Stimulated activated CD4-positive, alpha-beta T cell treated with anti-CD3 and anti-CD28 coated beads, TNF-alpha, amount 100 ng/mL, for 24 hours (primary cell): ENCODE measurements at places on chromosomes 2 and 18.

- no peak for DNase-seq
Observed at GRCh38 chr2:102940684-102941083, 178.9 kb downstream of the TMEM182 start.

GRCh38 chr2:229401171-229401865 lies 130.2 kb upstream of the PID1 start:
- no peak for DNase-seq

DNA sequence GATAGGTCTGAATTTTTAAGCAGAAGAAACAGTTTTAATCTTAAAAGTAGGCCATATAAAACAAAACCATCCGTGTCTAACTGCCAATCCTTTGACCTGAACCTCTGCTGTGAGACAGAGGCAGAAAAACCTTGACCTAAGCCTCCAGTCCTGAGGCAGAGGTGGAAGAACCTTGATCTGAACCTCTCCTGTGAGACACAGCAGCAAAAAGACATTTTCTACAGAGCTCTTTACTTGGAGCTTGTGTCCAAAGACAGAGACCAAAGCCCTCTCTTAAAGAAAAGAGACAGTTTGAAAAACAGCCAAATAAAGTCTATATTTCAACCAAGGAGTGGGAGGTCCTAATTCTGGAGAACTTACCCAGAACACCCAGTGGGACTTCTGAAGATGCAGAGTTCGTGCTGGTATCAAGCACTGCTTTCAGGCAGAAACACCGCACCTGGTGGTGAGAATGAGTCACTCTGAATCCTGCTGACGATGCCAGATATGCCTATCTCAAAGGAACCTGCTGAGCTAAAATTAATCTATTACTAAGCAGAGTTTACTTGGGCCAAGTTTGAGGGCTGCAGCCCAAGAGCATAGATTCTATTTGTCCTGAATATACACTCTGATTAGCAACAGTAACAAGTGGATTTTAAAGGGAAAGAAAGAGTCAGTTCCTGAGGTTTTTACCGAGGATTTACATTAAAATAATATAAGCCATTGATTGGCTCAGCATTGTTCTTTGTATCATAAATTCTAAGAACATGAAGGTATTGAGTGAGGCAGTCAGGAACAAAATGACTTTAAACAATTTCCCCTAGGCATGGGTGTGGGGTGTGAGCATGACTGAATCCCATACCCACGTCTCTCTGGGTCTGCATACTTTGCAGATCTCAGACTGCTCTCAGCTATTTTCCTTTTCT lies 806.4 kb downstream of the TRIB2 start:
- no peak for DNase-seq

DNA sequence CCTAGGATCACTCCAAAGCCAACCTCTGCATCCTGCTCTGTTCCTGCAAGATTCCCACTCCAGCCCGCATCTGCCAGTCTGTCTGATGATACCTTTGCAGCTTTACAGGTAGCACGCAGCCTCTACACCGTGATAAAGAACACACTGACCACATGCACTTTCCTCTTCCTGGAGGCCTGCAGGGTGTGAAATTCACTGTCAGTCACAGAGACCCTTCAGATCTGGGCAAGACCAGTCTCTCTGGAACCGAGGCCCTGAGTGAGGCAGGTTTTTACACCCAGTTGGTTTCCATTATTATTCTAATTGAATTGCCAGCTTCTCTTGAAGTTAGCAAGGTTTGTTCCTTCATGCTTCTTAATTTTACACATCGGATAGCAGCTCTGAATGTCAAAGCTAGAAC lies 30.5 kb upstream of the TWIST2 start:
- DNase-seq = no peak

DNA sequence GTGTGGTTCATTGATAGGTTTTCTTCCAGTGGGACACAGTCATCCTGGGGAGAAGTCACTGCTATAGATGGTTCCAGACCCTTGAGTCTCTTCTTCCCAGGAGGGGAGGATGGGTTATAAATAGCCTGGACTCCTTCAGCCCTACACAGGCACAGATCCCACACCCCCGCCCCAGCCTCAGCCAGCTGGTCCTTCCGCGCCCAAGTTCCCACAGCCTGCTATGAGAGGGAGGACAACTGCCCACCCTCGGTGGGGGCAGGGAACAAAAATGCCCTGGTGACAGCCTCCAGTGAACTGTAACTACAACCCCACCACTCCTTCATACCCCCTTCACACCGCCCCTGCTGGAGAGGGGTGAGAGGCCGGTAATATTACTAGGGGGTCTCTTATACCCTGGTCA lies 3.2 kb downstream of the ZBTB7C start:
- DNase-seq = no peak

DNA sequence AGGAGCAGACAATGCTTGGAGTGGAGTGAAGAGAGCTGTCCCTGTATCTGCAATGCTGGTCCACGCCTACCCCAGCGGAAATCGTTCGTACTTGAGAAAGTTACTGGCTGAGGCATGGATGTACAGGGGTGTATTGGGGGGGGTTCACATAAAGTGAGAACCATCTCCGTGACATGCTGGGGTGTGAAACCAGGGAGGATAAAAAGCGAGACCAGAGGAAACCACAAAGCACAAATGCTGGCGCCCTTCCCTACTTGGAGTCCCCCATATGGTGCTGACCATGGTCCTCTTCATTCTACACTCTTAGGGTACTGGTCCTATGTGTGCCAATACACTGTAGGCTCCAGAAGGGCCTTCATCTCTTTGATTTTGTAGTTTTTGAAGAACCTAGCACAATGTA lies 244.1 kb downstream of the L3MBTL4 start:
- no peak for DNase-seq

DNA sequence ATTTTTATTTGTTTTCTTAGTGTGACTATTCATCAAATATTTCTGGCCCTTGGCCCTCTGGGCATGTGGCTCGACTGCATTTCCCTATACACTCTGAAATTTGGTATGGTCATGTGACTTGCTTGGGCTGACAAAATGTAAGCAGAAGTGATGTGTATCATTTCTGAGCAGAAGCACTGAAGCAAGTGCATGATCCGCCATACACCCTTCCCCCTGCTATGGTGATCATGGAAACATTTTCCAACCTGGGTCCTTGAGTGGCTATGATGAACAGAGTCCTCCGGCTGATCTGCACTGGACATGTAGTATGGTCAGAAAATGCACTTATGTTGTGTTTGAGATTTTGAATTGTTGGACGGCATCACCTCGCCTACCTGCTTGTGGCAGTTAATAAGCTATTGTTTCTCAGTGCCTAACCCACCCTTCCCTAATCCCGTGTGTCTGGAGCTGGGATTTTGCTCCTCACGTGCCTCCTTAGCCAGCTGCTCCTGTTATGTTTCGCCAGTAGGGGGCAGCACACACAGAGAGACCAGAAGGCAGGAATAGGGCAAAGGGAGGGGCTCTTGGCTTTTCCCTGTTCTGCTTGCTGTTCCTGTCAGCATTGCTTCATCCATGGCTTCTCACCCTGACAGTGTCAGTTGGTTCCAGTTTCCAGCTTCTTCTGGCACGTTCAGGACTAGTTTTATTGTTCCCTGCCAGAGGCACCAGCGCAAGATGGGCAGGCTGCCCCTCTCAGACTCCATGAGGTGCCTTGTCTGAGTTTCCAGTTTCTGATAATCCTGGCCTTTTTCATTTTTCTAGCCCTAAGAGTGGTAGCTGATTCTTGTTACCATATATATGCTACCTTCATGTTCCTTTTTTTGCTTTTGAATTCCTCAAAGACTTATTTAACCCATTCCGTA lies 207.4 kb downstream of the ARL6IP6 start:
- peak; percentile 1 for DNase-seq

DNA sequence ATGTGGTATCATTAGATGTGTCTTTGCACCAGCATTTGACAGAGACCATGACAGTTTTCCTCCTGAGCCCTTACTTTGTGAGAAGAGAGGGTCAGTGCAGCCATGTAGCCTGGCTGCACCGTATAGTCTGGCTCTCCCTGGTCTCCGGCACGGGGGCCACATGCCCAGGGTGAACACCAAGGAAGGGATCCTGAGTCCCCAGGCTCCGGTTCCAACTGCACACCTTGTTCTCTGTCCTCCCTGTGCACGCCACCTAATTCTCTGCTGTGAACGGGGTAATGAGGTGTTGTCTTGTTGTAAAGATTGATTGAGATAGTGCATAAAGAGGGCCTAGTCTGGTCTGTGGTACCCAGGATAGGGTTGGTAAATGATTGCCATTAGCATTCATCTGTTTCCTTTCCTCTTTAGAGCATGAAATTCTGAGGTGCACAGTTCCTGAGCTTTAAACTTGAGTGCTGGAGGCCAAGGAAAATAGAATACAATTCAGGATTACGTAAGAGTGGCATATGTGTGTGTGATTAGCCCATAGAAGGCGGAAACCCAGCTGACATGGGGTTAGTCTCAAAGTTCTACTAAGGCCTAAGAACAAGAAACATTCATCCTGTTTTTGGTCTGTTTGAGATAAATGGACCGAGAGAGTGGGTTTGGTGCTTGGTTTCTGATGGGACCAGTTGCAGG lies 55.5 kb downstream of the NCK2 start:
- DNase-seq = no peak
